ENCODE measurements at places on chromosomes 6 and 20. TPM values are rescaled to one million over a fixed set of nuclear protein-coding genes. Genes with fewer than 3 reads are reported as not detected.

Gene ARG1
- 4.3 TPM for polyA plus RNA-seq

Gene SPTLC3
- polyA plus RNA-seq: 19.0 TPM

Gene TMEM239
- polyA plus RNA-seq: 0.07 TPM

Gene TAAR2
- not detected for polyA plus RNA-seq

Gene VIP
- polyA plus RNA-seq: 0.59 TPM

Gene SYCP2
- 11.3 TPM for polyA plus RNA-seq

Gene SAPCD1
- polyA plus RNA-seq: 4.2 TPM

Gene WFDC12
- polyA plus RNA-seq: not detected

Gene MEP1A
- not detected for polyA plus RNA-seq

Gene C6orf15
- not detected for polyA plus RNA-seq

Gene LIN28B
- 0.38 TPM for polyA plus RNA-seq

Gene HLA-DRA
- polyA plus RNA-seq: 52.7 TPM

Gene PTK6
- 0.79 TPM for polyA plus RNA-seq

Gene LAMA4
- 83.4 TPM for polyA plus RNA-seq

Gene HDGFL1
- polyA plus RNA-seq: not detected

Gene NDUFAF5
- 33.1 TPM for polyA plus RNA-seq

Gene DAAM2
- 29.0 TPM for polyA plus RNA-seq

Gene ULBP2
- polyA plus RNA-seq: 0.74 TPM

Gene GRM1
- 0.21 TPM for polyA plus RNA-seq

Gene CNBD2
- polyA plus RNA-seq: 0.68 TPM

Gene PTCHD4
- polyA plus RNA-seq: 2.2 TPM

Gene MICB
- 1.2 TPM for polyA plus RNA-seq

Gene EFCAB8
- 0.13 TPM for polyA plus RNA-seq

Gene THBS2
- 17.3 TPM for polyA plus RNA-seq

Gene FOXA2
- not detected for polyA plus RNA-seq

Gene HLA-F
- polyA plus RNA-seq: 2.6 TPM

Gene B3GAT2
- 1.1 TPM for polyA plus RNA-seq

Gene ANKRD6
- 39.7 TPM for polyA plus RNA-seq

Gene COL9A1
- 36.0 TPM for polyA plus RNA-seq

Gene SNTA1
- 12.0 TPM for polyA plus RNA-seq

All from left renal cortex interstitium (tissue), 4 donors.